ENCODE measurements at places on chromosomes 6 and 20. TPM values are rescaled to one million over a fixed set of nuclear protein-coding genes. Genes with fewer than 3 reads are reported as not detected.

HCRTR2 gene
- total RNA-seq, result not detected

THEMIS gene
- not detected for total RNA-seq

LTA gene
- total RNA-seq, result not detected

SLC24A3 gene
- not detected for total RNA-seq

NHLRC1 gene
- total RNA-seq, result 5.6 TPM

Measured in smooth muscle cell of trachea (primary cell).